Left forelimb (tissue), 1 donor: ENCODE measurements at places on chromosomes 16 and 17.

- no peak for DNase-seq
Measured at GRCh38 chr17:63911657-63912100, 621 bp upstream of the CSHL1 start.

DNA sequence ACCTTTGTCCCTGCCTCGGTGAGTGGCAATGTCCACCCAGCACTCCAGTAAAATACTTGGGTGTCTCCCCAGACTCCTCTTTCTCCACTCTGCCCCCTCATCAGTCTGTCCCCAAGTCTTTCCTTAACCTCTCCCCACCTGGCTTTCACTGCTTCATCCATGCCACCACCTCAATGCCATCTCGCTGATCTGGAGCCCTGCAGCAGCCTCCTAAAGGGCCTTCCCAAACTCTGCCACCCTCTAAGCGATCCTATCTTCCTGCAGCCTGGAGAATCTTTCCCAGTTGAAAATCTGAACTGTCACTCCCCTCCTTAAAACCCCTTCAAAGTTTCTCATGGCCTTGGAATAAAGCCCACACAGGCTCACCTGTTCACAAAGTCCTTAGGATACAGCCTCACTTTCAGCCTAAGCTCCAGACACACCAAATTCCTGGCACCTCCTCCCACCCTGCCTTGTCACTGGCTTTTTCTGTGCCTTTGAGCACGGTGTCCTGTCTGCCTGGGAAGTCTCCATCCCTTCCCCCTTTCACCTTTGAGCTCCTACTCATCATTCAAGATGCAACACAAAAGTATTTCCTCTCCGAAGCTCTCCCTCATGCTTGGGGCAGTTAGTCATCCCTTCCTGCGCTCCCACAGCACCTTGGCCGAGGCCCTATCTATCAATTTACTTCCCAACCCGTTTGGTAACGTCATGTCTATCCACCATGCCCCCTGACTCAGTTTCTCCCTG is 2.8 kb downstream of the WNK4 start:
- no peak for DNase-seq

- DNase-seq: no peak
Measured at GRCh38 chr16:12120217-12120981, 143.9 kb downstream of the SNX29 start.

DNA sequence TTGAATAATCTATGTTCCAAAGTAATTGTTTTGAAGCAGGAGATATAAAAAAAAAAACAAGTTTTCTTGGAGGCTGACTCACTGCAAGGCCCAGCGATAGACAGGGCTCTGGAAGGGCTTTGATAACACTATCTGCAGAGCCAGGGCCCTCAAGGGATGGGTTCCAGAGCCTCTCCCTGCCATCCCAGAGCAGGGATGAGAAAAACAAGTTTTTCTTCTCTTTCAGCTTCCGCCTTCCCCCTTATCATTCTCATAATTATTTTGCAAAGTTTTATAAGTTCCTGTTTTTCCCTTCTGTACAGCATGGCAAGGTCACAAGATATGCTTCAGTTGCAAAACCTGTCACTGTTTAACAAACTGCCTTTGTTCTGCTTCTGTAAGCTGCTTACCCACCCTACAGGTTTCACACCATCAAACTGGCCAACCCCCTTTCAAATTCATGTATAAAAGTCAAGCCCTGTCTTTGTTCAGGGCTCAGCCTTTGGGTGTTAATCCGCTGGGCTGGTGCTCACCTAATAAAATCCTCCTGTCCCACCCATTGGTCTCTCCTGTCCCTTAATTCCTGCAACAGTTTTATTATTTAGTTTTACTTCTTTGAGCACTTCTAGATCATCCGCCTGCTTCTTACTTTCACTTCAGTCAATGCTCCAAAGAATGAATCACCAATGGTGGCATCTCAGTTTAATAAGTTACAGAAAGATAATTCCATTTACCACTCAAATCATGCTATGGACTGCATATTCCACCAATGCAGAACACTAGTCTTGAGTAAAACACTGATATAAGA is 5.6 kb upstream of the THUMPD1 start:
- no peak for DNase-seq

DNA sequence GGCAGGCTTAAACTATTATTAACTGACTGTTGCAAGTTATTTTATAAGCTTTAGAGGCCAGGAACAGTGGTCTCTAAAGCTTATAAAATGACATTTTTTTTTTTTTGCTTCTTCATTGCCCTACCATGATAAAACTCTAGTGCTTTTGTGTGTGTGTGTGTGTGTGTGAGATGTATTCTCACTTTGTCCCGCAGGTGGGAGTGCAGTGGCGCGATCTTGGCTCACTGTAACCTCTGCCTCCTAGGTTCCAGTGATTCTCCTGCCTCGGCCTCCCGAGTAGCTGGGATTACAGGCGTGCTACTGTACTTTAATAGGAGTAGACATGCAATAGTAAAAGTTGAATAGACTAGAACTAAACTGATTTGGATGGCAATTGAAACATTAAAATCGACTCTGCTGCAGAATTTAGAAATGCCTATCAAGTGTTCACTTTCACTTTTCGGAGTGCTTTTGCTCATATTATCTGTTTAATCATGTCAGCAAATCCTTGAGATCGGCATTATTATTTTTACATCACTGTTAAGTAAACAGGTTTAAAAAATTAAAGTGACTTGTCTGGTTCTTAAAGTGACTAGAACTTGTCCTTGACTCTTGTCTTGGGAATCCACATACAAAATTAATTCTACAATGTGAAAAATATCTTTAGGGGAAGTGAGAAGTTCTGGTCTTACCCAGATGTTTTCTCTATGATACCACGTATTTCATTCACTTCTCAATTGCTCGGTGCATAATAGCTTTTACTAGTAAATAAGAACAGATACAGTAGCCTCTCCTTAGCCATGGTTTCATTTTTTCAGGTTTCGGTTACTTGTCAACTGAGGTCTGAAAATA is 8.4 kb upstream of the PCTP start:
- DNase-seq: no peak
